Neural progenitor cell (in vitro differentiated cells): ENCODE measurements at places on chromosomes 6 and 20. TPM values are rescaled to one million over a fixed set of nuclear protein-coding genes. Genes with fewer than 3 reads are reported as not detected.

TTK gene
- total RNA-seq: 139 and 231 TPM in 2 replicates

DNA sequence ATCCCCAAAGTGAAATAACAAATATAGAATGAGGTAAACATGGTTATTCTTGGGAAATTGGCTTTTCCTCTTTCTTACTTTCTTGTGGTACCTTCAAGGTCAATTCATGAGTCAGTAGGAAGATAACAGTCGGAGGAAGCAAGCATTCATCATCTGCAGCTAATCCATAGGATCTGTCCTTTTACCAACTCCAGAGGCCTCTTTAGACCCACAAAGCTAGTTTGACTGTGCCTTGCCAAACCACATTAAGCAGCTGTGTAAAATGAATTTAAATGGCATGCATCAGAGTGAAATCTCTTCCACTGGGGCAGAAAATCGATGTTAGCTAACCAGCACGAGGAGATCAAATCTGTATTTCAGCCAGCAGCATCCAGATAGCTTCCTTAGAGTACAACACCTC, 171.3 kb downstream of the TMEM242 start:
- no peak for DNase-seq
- no peaks in the 10 kb centered on the region for H3K36me3 ChIP-seq
- no peak overlapping the region for H3K4me3 ChIP-seq
- no peak overlapping the region for H3K27ac ChIP-seq

RPP40 gene
- total RNA-seq: 19.3 and 23.2 TPM in 2 replicates

VIP gene
- not detected in 2 replicates for total RNA-seq

APCDD1L gene
- not detected in 2 replicates for total RNA-seq

CDSN gene
- total RNA-seq: not detected in 2 replicates

DNA sequence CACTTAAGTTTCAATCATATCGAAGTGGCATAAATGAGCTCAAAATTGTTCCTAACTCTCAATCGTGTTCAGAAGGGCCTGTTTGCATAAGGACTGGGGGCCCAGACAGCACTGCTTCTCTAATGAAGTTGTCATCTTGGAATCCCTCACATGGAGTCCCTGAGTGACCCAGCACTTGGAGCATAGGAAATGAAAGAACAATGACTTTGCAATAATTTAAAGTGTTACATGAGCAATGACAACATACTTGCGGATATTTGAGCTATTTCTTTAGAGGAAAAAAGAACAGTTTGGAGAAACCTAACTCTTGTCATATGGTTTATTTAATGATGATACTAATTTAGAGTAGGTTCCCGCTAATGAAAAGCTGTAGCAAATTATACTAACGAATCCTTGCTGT, 239.9 kb downstream of the TSHZ2 start:
- no peak overlapping the region for H3K27ac ChIP-seq
- no peaks in the 10 kb centered on the region for H3K36me3 ChIP-seq
- no peak overlapping the region for H3K4me3 ChIP-seq

DNA sequence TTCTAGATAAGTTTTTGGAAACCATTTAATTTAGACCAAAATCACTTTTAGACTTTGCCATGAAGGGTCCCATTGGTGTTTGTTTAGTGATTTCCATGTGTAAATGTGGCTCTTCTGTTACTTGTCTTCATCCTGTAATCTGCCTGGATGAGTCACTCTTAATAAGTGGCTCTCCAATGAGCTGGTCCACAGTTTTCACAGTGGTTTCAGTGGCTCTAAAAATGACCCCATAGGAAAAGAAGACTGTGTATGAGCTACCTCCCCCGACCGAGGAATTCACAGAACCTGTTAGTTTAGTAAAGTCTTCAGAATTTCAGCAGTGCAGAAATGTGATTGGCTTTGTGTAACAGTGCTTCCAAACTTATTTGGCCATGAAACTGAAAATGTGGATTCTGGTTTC, 492.0 kb upstream of the MARCKS start:
- no peak for DNase-seq
- H3K4me1 ChIP-seq: no peaks in the 10 kb centered on the region
- H3K27me3 ChIP-seq: no peaks in the 10 kb centered on the region

DNA sequence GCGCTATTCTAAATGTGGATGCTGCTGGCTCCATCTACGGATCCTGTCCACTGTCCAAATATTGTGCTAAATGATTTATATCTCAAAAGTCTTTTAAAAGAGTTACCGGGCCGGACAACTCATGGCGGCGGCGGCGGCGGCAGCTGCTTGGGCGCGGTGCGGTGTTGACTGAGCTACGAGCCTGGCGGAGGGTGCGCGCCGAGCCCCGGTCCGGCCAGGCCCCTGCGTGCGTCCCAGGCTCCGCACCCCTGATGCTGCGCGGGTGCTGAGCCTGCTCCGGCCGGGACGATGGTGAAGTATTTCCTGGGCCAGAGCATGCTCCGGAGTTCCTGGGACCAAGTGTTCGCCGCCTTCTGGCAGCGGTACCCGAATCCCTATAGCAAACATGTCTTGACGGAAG, 303.4 kb downstream of the CENPW start:
- DNase-seq: no peak
- no peaks in the 10 kb centered on the region for H3K36me3 ChIP-seq
- no peak overlapping the region for H3K27ac ChIP-seq
- H3K4me1 ChIP-seq: peaks cover 6% of the 10 kb centered on the region
- no peaks in the 10 kb centered on the region for H3K27me3 ChIP-seq

GRCh38 chr20:49405062-49405683, 77.3 kb downstream of the KCNB1 start:
- peaks cover 11% of the 10 kb centered on the region for H3K4me1 ChIP-seq
- H3K36me3 ChIP-seq: no peaks in the 10 kb centered on the region
- no peak overlapping the region for H3K27ac ChIP-seq

DNA sequence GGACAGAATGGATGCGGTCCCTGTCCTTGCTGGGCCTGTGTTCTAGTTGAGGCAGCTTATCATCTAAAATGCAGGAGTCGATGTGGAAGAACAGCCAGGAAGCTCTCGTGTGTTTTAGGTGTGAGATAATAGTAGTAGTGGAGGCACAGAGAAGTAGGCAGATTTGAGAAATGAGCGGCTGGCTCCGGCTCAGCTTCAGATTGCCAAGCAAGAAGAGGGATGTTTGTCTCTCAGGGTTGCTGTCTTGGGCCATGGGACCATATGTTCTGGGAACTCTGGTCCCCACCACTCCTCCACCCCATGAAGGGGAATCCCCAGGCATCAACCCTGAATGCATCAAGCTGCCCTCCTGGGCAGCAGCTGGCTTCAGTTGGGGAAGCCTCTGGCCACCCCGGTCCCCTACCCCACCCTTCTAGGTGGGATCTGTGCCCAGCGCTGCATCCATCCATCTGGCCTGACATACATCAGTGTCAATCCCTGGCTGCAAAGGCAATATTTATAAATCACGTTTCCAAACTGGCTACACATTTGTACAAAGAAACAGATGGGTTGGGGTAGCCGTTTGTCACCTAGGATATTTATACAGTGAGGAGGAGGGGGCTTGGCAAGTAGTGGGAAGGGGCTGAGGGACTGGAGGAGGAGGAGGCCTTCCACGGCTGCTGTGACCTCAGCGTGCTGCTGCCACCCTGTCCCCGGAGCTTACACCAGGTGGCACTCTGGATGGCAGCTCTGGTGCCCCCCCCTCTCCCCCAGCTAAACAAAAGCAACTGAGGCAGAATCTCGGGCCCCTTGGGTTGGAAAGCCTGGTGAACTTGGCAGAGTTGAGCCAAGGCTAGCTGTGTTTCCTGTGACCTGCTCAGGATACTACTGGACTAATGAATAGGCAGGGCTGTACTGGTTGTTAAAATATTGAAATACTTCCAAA, 64.4 kb downstream of the CD40 start:
- H3K4me1 ChIP-seq: no peaks in the 10 kb centered on the region
- no peaks in the 10 kb centered on the region for H3K27me3 ChIP-seq
- no peak overlapping the region for H3K27ac ChIP-seq
- H3K36me3 ChIP-seq: no peaks in the 10 kb centered on the region
- H3K4me3 ChIP-seq: no peak overlapping the region
- DNase-seq: no peak

FHL5 gene
- total RNA-seq: not detected in 2 replicates

GRM4 gene
- 1.2 and 1.8 TPM in 2 replicates for total RNA-seq

LRRC73 gene
- total RNA-seq: 0.37 TPM in 1 of 2 replicates, not detected in the other

DNA sequence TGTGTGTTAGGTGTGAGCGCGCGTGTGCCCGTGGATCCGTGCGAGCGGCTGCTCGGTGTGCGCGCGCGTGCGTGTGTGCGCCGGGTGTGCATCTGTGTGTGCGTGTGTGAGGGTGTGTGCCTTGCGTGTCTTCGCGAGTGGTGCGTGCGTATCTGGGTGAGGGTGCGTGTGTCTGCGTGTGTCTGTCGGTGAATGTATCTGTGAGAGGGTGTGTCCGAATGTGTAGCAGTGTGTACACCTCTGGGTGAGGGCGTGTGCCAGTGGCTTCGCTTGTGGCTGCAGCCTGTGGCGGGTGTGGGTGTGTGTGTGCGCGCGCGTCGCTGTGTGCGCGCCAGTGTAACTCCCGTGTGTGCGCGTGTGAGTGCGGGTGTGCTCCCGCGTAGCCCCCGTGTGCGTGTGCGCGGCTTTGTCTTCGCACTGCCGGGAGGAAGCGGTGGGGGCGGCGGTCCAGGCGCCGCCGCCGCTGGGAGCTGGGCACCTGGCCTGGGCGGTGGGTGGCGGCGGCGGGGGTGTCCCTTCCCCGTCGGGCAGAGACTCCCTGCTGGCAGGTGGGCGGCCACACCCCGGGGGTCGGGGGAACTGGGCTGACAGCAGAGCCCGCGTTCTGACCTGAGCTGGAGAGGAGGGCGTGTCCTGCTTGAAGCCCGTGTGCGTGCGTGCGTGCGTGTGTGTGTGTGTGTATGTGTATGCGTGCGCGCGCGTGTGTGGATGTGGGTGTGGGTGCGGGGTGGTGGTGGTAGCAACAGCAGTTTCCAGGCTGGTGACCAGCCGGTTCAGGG, 61.3 kb upstream of the EPB41L1 start:
- H3K27me3 ChIP-seq: peaks cover 77% of the 10 kb centered on the region
- no peaks in the 10 kb centered on the region for H3K36me3 ChIP-seq
- H3K27ac ChIP-seq: no peak overlapping the region
- peaks cover 36% of the 10 kb centered on the region for H3K4me1 ChIP-seq

DNA sequence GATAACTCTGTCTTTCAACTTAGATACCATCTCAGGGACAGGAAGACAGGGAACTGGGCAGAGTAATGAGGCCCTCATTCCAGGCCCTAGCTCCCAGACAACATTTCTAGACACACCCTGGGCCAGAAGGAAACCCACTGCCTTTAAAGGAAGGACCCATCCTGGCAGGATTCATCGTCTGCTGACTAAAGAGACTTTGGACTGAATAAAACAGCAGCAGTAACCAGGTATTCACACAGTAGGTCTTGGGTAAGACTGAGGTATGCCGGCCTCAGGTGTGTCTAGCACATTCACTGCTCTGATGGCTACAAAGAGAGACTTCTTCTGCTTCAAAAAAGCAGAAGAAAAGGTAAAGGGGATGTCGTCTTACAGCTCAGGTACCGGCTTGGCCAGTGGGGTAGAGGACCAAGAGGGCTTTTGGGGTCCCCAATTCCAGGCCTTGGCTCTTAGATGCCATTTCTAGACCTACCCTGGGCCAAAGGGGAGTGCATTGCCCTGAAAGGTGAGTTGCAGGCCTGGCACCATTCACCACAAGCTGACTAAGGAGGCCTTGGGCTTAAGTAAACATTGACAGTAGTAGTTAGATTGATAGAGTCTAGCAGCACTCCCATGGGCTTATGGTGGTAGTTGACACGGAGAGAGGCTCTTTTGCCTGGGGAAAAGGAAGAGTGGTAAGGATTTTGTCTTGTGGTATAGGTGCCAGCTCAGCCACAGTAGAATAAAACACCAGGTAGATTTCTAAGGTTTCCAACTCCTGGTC, 13.4 kb downstream of the SNX14 start:
- H3K27me3 ChIP-seq: no peaks in the 10 kb centered on the region
- H3K4me3 ChIP-seq: no peak overlapping the region
- H3K4me1 ChIP-seq: no peaks in the 10 kb centered on the region

- H3K27me3 ChIP-seq: no peaks in the 10 kb centered on the region
- H3K4me1 ChIP-seq: no peaks in the 10 kb centered on the region
- H3K27ac ChIP-seq: no peak overlapping the region
- H3K36me3 ChIP-seq: no peaks in the 10 kb centered on the region
Observed at GRCh38 chr20:32619586-32619985, 34.5 kb upstream of the NOL4L start.

CRISP3 gene
- total RNA-seq: not detected in 2 replicates

DNA sequence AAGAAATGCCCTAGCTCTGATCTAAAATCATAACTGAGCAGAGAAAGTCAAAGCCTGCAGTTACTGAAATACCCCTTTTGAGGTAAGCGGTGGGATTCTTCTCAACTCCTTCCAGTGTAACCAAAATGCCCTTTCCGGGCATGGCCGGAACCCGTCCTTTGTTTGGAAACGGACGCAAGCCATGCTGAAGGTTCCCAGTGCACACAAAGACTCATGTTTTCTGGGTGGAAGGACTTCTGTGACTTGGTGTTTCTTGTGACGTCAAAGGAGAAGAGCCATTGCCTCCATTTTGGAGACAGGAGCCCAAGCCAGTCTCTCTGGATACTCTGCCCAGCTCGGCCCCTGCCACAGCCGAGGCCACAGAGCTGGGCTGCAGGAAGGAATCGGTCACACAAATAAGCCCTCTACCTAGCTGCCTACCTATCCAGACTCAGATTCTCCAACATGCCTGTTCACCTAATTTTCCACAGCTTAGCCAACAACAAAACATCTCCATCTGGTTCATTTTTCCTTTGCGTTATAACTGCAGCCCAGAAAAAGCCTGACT, 182.8 kb downstream of the TBXT start:
- no peaks in the 10 kb centered on the region for H3K36me3 ChIP-seq
- peaks cover 95% of the 10 kb centered on the region for H3K27me3 ChIP-seq
- DNase-seq: no peak
- H3K4me1 ChIP-seq: peaks cover 18% of the 10 kb centered on the region
- no peak overlapping the region for H3K27ac ChIP-seq

- no peaks in the 10 kb centered on the region for H3K27me3 ChIP-seq
- no peaks in the 10 kb centered on the region for H3K36me3 ChIP-seq
Observed at GRCh38 chr6:25193460-25194171, 85.6 kb upstream of the CARMIL1 start.

GRCh38 chr6:213284-213683, 79.0 kb upstream of the DUSP22 start:
- DNase-seq: no peak
- no peaks in the 10 kb centered on the region for H3K36me3 ChIP-seq
- no peak overlapping the region for H3K27ac ChIP-seq

RIPOR2 gene
- 0.26 and 1.1 TPM in 2 replicates for total RNA-seq

RRAGD gene
- 18.6 and 20.7 TPM in 2 replicates for total RNA-seq

CDYL gene
- total RNA-seq: 46.4 and 53.5 TPM in 2 replicates

DNA sequence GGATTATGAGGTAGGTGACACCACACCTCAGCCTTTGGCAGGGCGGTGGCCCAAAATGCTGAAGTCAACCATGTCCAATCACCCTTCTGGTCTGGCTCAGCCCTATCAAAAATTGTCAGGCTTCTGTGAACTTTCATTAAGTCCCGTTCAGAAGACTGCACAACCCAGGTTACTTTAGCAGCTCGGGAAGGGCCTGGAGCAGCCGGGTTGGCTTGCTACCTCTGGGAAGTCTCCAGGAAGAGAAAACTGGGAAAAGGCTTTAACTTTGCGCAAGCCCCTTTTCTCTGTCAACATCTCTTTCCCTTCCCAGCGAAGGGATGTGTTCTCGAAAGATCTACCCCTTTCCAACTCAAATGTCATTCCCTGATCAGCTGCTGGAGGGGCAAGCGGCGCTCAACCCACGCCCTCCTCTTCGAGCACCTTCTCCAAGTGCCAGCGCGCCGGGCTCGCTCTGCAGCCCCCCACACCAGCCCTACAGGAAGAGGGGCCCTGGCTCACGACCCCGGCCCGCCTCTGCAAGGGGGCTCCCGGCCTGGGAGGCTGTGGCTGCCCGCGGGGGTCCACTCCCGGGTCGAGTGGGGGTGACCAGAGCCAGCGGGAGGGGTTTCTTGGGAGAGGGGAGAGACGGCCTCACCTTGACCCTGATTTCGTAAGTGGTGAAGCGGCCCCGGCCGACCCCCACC, 573 bp downstream of the SNX3 start:
- H3K27ac ChIP-seq: no peak overlapping the region
- H3K36me3 ChIP-seq: no peaks in the 10 kb centered on the region
- H3K4me3 ChIP-seq: peak overlapping the region; percentile 80
- H3K4me1 ChIP-seq: peaks cover 5% of the 10 kb centered on the region
- peak; percentile 65 for DNase-seq

LKAAEAR1 gene
- 0.99 TPM in 1 of 2 replicates, not detected in the other for total RNA-seq
